ENCODE measurements at places on chromosomes 1 and 21.

DNA sequence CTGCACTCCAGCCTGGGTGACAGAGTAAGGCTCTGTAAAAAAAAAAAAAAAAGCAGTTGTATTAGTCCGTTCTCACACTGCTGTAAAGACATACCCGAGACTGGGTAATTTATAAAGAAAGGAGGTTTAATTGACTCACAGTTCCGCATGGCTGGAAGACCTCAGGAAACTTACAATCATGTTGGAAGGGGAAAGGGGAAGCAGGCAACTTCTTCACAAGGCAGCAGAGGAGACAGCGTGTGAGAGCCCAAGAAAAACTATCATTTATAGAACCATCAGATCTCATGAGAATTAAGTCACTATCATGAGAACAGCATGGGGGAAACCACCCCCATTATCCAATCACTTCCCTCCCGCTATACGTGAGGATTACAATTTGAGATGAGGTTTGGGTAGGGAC lies 151.7 kb upstream of the NR5A2 start:
- no peak for DNase-seq

GRCh38 chr21:17786071-17786850 lies 32.9 kb downstream of the C21orf91 start:
- DNase-seq, result no peak

DNA sequence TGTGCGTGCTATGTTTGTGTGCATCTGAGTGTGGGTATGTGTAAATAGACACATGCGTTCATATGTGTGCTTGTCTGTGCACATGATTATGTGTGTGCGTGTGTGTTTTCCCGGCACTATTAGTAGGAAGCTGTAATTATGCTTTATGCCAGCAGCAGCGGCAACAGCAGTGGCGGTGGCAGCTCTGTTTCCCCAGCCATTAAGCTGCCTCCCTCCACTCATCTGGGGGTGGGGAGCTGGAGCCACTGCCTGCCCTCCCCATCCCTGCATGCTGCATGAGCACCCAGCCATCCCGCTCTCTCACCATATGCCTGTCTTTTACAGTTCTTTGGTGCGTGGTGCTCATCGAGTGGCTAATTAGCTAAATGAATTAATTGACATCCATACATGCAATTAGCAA lies 30.5 kb upstream of the ACOT11 start:
- DNase-seq, result no peak

DNA sequence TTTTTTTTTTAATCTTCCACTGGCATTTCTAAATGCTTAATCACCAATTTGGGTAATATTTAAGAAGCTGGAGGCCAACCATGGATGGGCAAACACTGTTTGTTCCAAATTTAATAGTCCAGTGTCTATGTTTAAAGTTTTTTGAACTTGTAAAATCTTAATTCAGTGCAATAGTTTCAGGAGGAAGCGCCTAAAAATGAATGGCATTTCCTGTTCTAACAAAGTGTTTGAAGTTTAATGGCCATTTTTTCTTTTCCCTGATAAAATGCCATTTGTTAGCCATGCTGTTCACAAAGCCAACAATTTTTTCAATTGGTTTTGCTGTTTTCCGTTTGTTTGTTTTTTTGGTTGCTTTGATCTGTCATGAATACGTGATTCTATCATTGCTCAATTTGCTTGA lies 552.1 kb downstream of the LMO4 start:
- DNase-seq, result no peak

GRCh38 chr1:31675756-31676155 lies 28.1 kb downstream of the COL16A1 start:
- DNase-seq, result no peak

DNA sequence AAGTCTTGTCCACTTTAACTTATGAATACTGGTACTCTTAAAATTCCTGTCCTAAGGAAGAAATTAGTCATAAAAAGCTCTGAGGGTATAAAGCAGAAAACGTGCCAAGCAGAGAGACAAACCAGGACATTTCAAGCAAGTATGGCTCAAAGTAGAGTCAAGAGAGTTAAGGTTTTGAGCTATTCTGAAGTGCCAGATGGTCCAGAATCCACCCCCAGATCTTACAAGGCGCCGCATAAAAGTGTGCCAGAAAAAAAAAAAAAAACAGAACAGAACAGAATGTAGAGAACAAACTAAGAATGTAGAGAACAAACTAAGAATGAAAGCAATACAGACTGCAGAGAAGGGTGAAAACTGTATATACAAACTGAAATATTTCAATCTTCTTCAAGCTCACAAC lies 12.5 kb downstream of the EPS15 start:
- no peak for DNase-seq

DNA sequence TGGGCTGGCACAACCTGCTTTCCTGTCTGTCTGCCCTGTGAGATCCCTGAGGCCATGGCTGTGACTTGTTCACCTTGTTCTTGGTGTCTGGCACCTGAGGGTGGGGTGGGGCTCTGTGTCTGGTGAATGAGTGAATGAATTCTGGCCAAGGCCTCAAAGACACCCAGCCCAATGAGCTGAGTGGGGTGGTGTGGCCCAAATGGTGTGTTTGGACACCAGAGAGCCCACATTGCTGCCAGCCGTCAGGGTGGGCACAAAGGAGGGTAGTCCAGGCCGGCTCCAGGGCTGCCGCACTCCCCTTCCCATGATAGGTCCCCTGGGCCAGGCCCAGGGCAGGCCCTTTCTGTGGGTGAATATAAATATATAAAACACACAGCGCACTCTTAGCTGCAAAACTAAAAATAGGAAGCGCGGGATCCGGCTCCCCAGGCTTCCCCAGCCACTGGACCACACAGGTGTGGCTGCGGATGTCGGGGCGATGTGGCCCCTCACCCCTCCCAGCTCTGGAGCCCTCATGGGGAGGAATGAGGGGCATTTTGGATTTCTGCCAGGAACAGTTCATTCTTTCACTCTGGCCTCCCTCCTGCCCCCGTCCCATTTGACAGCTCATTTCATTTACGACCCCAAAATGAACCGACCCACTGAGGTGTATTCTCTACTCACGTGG lies 33.3 kb downstream of the RUNX3 start:
- no peak for DNase-seq

- no peak for DNase-seq
Measured at GRCh38 chr1:46065405-46065804, 67.0 kb downstream of the PIK3R3 start.

GRCh38 chr1:39539252-39539790 lies 37.3 kb downstream of the PABPC4 start:
- DNase-seq, result no peak

GRCh38 chr1:228074954-228075730 lies 7.4 kb upstream of the ARF1 start:
- no peak for DNase-seq

GRCh38 chr1:42335809-42336518 lies 929 bp upstream of the FOXJ3 start:
- no peak for DNase-seq

- DNase-seq, result no peak
Measured at GRCh38 chr1:203463469-203464062, 12.0 kb upstream of the PRELP start.

DNA sequence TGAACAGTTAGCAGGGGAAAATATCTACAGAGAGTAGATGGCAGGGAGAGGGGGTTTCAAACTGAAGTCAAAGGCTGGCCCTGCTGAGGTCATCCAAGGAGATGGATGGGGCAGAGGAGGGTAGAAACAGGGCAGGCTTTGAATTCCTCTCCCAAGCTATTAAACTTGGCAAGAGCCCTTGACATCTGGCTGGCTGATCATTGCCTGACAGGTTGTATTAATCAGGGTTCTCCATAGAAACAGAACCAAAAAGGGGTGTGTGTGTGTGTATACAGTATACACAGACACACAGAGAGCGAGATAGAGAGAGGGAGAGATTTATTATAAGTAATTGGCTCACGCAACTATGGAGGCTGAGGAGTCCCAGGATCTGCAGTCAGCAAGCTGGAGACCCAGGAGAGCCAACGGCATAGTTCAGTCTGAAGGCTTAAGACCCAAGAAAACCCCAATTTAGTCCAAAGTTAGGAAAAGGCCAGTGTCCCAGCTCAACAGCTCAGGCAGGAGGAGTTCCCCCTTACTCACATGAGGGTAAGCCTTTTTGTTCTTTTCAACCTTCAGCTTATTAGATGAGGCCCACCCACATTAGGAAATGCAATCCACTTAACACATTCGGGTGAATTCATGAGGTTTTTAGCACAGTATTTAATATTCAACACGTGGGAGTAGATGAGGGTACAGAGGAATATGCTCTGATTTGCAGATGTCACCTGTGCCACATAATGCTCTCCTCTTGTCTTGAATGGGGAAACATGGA lies 46.7 kb upstream of the HAO2 start:
- no peak for DNase-seq

GRCh38 chr1:175320804-175321203 lies 128.2 kb upstream of the KIAA0040 start:
- no peak for DNase-seq

GRCh38 chr21:26844258-26845065 lies 747 bp downstream of the ADAMTS1 start:
- DNase-seq, result no peak

GRCh38 chr1:41700581-41700980 lies 216.1 kb upstream of the EDN2 start:
- DNase-seq, result no peak

GRCh38 chr21:42570841-42571387 lies 57.3 kb downstream of the SLC37A1 start:
- DNase-seq, result no peak

Measured in stimulated activated CD8-positive, alpha-beta memory T cell treated with anti-CD3 and anti-CD28 coated beads, Interleukin-4, amount 100 ng/mL, for 4 hours (primary cell).